Sigmoid colon (tissue), 7 donors: ENCODE measurements at places on chromosomes 4 and X. TPM values are rescaled to one million over a fixed set of nuclear protein-coding genes. Genes with fewer than 3 reads are reported as not detected.

- H3K27ac ChIP-seq: no peak overlapping the region
- no peaks in the 10 kb centered on the region for H3K36me3 ChIP-seq
- H3K4me3 ChIP-seq: no peak overlapping the region
These were observed 35.7 kb downstream of the GATB start for GRCh38 chr4:151725087-151725486.

- H3K27me3 ChIP-seq: no peaks in the 10 kb centered on the region
- H3K27ac ChIP-seq: no peak overlapping the region
- H3K4me1 ChIP-seq: no peaks in the 10 kb centered on the region
- H3K36me3 ChIP-seq: no peaks in the 10 kb centered on the region
- DNase-seq: peak; percentile 18
These were observed 89.7 kb downstream of the SHOX start for GRCh38 chrX:720250-720649.

- H3K4me1 ChIP-seq: no peaks in the 10 kb centered on the region
- no peaks in the 10 kb centered on the region for H3K27me3 ChIP-seq
- DNase-seq: no peak
- H3K36me3 ChIP-seq: no peaks in the 10 kb centered on the region
These were observed 495.0 kb upstream of the SLIT2 start for GRCh38 chr4:19756661-19757060.

NFXL1 gene
- 17.3 TPM for total RNA-seq

ETDA gene
- total RNA-seq: not detected

GRCh38 chrX:16825264-16826035 is 39.2 kb downstream of the TXLNG start:
- no peaks in the 10 kb centered on the region for H3K36me3 ChIP-seq
- no peak overlapping the region for H3K27ac ChIP-seq
- no peaks in the 10 kb centered on the region for H3K27me3 ChIP-seq
